CD4-positive, CD25-positive, alpha-beta regulatory T cell (primary cell): ENCODE measurements at places on chromosomes 11 and 22.
A peak's percentile ranks its signal among the peaks of the same experiment; 100 is the strongest.

DNA sequence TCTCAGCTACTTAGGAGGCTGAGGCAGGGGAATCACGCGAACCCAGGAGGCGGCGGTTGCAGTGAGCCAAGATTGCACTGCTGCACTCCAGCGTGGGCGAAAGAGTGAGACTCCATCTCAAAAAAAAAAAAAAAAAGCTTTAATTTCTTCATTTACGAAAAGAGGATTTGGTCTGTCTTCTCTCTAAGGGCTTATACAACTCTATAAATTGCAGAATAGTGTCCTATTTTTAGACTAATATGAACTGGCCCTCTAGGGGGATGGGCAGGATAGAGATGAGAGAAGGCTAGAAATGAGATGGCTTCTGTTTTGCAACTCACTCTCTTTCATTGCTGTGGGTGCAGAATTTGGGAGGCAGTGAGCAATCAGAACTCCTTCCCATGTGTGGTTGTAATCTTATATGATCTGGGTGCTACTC is 11.3 kb downstream of the MAML2 start:
- H3K27me3 ChIP-seq: no peaks in the 10 kb centered on the region
- peaks cover 12% of the 10 kb centered on the region for H3K36me3 ChIP-seq
- no peak for DNase-seq
- H3K27ac ChIP-seq: no peak overlapping the region
- H3K4me1 ChIP-seq: peaks cover 21% of the 10 kb centered on the region

GRCh38 chr22:42353883-42354727 is 78.1 kb downstream of the NFAM1 start:
- DNase-seq: no peak
- no peaks in the 10 kb centered on the region for H3K36me3 ChIP-seq
- no peaks in the 10 kb centered on the region for H3K27me3 ChIP-seq
- no peak overlapping the region for H3K27ac ChIP-seq
- H3K4me3 ChIP-seq: no peak overlapping the region

DNA sequence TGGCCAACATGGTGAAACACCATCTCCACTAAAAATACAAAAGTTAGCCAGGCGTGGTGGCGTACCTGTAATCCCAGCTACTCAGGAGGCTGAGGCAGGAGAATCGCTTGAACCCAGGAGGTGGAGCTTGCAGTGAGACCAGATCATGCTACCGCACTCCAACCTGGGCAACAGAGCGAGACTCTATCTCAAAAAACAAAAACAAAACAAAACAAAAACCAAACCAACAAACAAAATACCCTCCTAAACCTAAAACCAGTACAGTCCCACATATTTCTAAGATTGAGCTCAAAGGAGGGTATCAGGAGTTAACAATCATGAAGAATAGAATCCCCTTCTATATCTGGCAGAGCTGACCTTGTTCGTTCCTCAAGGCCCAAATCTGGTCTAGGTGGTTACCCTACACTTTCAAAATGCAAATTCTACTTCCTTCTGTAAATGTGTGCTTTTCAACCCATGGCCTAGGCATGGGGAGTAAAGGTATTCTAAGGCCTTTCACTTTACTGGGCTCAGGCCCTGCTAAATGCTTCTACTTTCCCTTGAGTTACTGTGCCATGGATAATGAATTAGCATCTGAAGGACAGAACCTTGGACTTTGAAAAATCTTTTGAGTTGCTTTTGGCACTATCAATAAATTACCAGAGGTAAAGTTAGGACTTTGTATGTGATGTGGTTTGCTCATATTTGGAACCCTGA is 10.4 kb upstream of the PPP2R1B start:
- H3K36me3 ChIP-seq: no peaks in the 10 kb centered on the region

GRCh38 chr22:50261615-50262459 is at the start of gene MAPK12:
MAPK12 (minus strand) TSS chr22:50261683; CDS start chr22:50261509, 174 bp downstream.
- H3K4me3 ChIP-seq: no peak within 1 kb of the TSS
- H3K4me1 ChIP-seq: peaks cover 12% of the 10 kb centered on the region
- H3K27me3 ChIP-seq: no peaks in the 10 kb centered on the region
- no peak for DNase-seq
- H3K27ac ChIP-seq: no peak within 1 kb of the TSS

DNA sequence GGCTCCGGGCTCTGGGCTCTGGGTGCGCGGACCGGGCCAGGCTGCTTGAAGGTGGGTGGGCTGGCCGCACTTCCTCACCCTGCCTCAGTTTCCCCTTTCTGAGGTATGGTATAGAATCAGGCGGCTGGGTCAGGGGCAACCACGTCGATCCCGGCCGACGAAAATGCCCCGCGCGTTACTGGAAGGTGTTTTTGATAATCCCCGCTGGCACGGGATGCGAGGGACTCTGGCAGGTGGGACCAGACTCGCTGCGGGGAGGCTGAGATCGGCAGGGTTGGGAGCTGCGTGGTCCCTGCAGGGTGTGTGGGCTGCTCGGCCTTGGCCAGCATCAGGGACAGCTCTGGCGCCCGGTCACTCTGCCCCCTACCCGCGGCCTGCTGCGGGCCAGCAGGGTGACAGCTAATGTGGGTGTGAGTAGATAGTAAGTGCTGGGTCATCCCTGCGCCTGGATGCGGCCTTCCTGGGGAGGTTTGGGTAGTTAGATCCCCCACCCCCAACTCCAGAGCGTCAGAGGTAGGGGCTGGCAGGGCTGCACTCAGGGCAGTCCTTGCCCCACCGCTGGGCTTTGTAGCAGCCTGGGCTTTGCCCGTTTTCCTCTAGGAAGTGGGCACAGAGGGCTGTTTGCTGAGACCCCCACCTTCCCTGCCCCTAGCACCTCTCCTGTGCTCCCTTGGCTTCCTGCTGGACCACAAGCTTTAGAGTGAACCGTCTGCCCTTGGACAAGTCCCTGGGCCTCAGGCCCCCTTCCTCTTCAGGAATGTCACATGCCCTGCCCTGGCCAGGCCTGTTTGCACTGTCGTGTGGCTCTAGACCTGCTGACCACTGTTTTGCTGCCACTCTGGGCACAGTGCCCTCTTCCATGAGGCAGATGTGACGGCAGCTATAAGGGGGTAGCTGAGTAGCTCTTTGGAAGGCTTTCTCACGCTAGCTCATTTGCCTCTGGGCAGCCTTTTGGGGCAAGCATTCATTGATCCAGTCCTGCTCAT is 579 bp downstream of the TANGO2 start:
- H3K4me1 ChIP-seq: peaks cover 43% of the 10 kb centered on the region
- peak overlapping the region; percentile 78 for H3K27ac ChIP-seq
- DNase-seq: peak; percentile 32

GRCh38 chr11:102683277-102683676 is 22.3 kb downstream of the MMP27 start:
- no peak overlapping the region for H3K4me3 ChIP-seq
- no peaks in the 10 kb centered on the region for H3K4me1 ChIP-seq

- H3K27me3 ChIP-seq: no peaks in the 10 kb centered on the region
- no peak overlapping the region for H3K4me3 ChIP-seq
- H3K4me1 ChIP-seq: no peaks in the 10 kb centered on the region
- DNase-seq: no peak
- no peak overlapping the region for H3K27ac ChIP-seq
Observed at GRCh38 chr22:40890881-40891280, 29.0 kb upstream of the DNAJB7 start.

DNA sequence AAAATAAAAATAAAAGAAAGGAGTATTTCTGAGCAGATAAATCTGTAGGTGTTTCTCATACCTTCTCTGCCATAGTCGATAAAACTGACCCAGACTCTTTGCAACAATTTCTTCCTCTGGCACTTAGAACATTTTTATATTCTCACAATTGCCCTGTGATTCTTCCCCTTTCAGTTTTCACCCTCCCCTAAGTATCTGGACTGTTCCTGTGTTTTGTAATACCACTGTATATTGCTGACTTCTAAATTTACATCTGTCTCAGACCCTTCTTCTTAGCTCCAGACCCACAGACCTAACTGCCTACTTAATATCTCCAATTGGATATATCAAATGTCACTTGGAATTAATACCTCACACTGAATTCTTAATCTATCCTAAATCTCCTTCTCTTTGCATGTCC is 133.4 kb upstream of the DDI1 start:
- no peak overlapping the region for H3K27ac ChIP-seq
- no peaks in the 10 kb centered on the region for H3K27me3 ChIP-seq
- no peaks in the 10 kb centered on the region for H3K4me1 ChIP-seq
- no peak overlapping the region for H3K4me3 ChIP-seq
- DNase-seq: no peak

DNA sequence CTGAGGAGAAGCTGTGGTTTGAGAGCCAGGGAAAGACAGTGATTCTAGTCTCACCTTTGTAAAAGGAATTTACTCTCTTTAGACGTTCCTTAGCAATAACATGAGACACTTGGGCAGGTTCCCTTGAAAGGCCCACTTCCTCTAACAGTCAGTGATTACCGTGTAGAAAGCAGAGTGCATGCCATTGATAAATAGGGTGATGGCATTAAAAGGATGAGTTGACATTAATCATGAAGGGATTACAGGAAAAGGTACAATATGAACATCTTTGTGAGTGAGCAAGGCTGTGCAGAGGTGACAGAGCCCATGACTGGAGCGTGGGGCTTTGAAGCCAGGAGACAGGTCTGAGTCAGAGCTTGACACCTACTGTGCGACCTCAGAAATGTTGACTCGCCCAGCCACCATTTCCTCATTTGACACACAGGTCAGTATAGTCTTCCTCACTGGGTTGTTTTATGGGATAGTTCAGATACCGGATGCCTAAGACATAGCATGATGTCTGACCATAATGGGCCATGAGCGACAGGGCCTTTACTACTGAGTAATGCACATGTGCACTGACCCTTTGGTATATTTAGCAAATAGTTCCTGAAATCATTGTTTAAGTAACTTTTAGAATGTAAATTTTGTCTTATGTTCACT is 341.7 kb upstream of the MTNR1B start:
- H3K4me1 ChIP-seq: no peaks in the 10 kb centered on the region
- H3K27ac ChIP-seq: no peak overlapping the region
- H3K36me3 ChIP-seq: no peaks in the 10 kb centered on the region
- no peaks in the 10 kb centered on the region for H3K27me3 ChIP-seq
- DNase-seq: no peak
- no peak overlapping the region for H3K4me3 ChIP-seq

DNA sequence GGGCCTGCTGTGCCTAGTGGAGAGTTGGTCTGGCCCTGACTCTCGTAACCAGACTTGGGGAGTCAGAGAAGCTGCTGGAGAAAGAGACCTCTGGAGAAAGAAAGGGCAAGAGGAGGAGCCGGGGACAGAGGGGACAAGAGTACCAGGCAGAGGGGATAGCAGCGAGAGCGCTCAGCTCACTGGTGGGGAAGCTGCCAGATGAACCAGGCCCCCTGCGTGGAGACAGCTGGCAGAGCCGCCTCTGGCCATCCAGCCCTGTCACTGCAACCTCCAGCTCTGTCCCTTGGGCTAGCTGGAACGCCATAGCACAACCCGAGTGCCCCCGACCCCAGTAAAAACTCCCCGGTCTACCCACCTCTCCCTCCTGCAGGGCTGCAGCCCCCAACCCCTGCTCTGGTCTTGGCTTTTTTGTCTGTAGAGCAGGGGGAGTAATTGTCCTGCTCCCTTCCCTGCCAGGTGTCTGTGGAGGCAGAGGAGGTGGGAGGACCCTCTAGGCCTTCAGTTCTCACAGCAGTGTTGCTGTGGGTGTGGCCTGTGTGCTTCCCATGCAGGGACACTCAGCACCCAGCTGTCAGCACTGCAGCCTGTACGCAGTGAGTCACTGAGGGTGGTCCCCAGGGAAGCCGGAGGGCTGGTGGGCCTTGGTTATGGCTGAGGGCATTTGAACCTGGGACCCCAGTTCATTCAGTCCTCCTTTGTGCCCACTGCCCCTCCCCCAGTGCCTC is 4.8 kb upstream of the SUN2 start:
- no peaks in the 10 kb centered on the region for H3K36me3 ChIP-seq
- no peak overlapping the region for H3K27ac ChIP-seq
- H3K4me1 ChIP-seq: peaks cover 32% of the 10 kb centered on the region
- H3K27me3 ChIP-seq: no peaks in the 10 kb centered on the region
- no peak for DNase-seq
- no peak overlapping the region for H3K4me3 ChIP-seq

DNA sequence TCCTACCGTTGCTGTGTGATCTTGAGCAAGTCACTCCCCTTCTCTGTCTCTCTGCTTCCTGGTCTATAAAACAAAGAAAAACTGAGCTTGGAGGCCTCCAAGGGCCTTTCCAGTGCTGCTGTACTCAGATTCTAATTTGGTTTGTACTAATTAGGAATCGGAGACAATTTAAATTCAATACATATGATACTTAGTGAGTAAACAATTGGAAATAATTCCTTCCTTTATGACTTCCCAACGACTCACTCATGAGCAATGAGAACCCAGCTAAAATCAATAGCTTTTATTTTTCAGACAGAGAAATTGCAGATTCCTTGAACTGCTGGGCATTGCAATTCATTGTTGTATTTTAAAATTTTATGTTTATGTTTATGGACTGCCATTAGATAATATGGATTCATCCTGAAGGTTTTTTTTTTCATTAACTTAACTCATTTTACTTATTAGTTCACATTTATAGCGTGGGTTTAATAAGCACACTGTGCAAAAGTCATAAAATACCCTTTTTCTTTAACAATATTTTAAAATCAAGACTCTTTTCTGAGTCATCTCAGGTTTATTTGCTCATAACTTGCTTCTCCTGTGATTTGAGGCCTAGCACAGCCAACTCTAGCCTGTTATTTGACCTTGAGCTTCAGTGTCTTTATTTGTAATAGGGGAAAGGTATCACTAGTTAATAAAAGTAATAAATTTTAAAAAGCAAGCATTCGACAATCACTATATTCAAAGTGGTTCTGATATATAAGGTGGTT is 95.8 kb downstream of the TP53I11 start:
- no peaks in the 10 kb centered on the region for H3K36me3 ChIP-seq
- H3K4me3 ChIP-seq: no peak overlapping the region
- no peak overlapping the region for H3K27ac ChIP-seq
- no peaks in the 10 kb centered on the region for H3K27me3 ChIP-seq

DNA sequence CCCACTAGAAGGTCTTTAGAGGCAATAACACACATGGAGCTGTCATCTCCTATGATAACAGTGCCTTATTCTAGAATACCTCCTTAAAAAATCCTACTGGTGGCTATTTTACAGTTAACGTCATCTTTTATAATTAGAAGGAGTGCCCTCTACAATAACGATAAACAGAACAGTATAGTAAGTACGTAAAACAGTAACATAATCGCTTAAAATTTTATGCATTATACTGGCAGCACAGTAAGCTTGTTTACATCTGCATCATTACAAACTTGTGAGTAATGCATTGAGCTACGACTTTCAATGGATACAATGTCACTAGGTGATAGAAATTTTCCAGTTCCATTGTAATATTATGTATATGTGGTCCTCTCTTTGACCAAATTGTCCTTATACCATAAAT is 24.3 kb upstream of the OR8D2 start:
- no peaks in the 10 kb centered on the region for H3K36me3 ChIP-seq
- no peak overlapping the region for H3K27ac ChIP-seq
- no peak for DNase-seq
